ENCODE measurements at places on chromosomes 2 and 18. TPM values are rescaled to one million over a fixed set of nuclear protein-coding genes. Genes with fewer than 3 reads are reported as not detected.

The IL1B gene
- total RNA-seq, result 2.6 TPM

The GALNT5 gene
- total RNA-seq, result 7.7 TPM

- DNase-seq, result no peak
These were observed 55.3 kb downstream of the TSHZ1 start for GRCh38 chr18:75265872-75266271.

GRCh38 chr2:161030260-161031063 lies 129.8 kb upstream of the TANK start:
- DNase-seq, result peak; percentile 98

DNA sequence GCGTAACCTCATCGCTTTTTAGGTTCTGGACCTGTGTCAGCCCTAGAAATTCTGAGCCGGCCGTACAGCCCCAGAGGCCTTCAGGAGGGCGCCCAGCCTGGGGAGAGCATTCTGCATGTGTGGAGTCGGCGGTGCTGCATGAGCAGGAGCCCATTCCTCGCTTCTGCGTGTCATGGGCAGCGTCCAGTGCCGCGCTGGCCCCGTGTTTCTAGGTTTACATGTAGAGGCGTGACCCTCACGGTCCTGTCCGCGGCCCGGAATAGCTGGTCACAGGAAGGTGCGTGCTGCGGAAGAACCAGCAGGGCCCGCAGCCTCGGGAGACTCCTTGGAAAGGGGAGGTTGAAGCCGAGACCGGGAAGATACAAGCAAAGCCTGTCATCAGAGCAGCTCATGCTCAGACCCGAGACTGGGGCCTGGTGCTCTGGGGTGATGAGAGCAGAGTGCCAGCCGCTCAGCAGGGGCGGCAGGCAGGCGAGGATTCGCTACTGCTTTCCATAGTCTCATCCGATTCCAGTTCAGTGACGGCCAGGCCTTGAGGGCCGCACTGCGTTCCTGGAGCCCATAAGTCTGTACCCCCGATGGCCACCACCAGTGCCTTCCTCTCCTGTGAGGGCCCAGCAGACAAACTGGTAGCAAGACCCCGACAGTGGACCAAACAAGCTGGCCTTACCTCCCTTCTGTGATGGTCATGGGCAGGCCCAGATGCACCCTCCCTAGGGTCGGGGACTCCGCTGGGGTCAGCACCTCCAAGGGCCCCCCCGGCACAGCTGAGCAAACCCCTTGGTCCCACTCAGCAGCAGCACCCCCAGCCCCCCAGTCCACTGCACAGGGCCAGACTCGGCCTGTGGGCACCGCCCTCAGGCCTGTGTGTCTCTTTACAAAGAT lies 15.6 kb upstream of the NFATC1 start:
- no peak for DNase-seq

DNA sequence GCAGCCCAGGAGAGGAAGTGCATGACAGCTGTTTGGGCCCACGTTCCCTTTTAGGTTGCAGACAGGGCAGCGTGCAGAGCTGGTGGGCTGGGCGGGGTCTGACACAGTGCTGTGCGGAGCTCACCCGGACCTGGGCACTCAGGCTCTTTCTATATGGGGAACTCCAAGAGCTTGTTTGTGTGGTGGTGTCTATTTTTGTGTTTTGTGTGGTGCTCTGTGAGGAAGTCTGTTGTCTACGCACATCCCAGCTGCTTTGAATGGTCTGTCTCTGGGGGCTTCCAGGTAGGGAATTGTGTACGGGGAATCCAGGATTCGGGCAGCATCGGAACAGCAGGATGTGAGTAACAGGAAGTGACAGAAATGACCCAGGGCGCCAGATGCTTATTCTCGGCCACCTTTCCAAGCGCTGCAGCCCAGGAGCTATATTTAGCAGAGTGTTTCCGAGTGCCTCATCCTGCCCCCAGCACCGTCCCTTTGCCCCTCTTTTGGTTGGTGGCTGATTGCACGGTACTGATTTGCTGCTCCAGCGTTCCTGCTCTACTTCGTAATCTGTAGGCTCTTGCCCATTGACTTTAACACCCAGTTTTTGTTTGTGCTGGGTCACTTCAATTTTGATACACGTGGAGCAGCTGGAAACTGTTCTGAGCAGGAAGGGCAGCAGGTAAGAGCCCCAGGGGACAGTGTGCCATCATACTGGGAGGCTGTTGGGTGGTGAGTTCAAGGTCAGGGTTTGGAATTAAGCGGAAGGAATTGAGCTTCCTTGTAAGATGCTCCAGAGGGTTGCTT lies 64.7 kb downstream of the DGKD start:
- peak; percentile 55 for DNase-seq

DNA sequence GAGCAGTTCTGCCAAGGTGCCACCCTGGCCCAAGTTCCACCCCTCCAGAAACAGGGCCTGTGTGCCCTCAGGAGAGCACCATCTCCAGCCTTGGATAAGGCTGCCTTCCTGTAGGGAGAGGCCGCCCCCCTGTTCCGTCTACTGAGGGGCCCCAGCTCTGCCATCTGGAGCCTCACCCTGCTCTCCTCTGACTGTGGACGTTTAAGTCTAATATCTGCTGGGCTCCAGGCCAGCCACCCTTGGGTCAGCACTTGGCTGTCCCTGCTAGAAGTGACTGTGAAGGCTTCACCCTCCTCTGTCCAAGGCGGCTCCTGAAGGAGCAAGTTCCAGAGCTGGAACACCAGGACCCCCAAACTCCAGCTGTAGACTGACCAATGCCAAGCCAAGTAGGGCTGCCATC lies 26.3 kb downstream of the RHOB start:
- no peak for DNase-seq

DNA sequence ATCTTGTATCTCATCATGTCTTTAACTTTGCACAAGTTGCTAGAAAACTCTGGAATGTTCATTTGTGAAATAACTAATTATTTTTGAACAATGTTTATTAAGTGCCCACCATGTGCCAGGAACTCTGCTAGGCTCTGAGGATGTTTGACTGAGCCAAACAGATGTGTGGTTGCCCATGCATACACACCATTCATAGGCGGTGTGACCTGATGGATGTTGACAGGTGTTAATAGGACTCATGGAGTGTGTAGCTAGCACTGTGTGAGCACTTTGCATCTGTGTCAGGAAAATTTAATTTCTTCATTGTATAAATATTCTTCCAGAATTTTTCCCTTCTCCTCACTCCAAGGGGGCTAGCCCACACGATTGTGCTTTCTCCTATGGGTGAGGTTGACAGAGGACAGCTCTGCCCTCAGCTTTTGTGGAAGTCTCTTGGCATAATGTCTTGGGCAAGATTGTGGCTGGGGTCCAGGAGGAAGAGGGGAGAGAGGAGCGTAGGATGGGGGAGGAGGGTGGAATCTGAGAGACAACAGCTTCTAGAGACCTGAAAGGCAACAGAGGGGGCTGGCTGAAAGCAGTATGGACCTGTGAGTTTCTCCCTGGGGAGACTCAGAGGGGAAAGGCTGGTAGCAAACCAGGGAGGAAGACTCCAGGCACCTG lies 214.6 kb upstream of the CXCR4 start:
- no peak for DNase-seq

All from fibroblast of villous mesenchyme (primary cell).